ENCODE measurements at places on chromosomes 11 and 22.
A peak's percentile ranks its signal among the peaks of the same experiment; 100 is the strongest.

DNA sequence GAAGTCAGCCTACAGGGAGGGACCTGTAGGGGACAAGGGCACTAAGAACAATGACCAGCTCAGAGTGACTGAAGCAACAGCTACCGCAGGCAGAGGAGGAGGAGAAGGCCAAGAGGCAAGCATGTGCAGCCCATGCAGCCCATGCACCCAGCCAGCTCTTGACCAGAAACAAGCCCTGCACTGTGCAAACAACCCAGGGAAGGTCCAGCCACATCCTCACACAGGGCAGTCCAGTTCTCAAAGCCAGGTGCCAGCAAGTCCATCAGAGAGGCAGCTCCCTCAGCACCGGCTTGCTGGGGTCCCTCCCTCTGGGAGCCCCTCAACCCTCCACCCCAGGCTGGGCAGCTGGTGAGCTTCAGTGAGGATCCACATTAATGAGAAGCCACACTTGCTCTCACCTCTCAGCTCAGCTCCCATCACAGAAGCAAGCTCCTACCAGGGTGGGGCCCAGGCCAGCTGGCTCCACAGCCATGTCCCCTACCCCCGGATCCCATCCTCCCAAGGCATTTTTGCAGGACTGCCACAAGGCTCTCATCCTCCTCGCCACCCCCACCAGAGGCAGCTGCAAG lies 7.1 kb downstream of the DGCR2 start:
- no peak for DNase-seq

GRCh38 chr22:45218976-45219375 lies 21.7 kb downstream of the KIAA0930 start:
- DNase-seq = no peak

GRCh38 chr11:95542868-95543551 lies 246.6 kb downstream of the FAM76B start:
- DNase-seq = no peak

- no peak for DNase-seq
These were observed 1227.0 kb downstream of the BRD1 start for GRCh38 chr22:48600681-48601080.

GRCh38 chr11:115081972-115082371 lies 403.6 kb downstream of the NXPE2 start:
- DNase-seq = no peak

DNA sequence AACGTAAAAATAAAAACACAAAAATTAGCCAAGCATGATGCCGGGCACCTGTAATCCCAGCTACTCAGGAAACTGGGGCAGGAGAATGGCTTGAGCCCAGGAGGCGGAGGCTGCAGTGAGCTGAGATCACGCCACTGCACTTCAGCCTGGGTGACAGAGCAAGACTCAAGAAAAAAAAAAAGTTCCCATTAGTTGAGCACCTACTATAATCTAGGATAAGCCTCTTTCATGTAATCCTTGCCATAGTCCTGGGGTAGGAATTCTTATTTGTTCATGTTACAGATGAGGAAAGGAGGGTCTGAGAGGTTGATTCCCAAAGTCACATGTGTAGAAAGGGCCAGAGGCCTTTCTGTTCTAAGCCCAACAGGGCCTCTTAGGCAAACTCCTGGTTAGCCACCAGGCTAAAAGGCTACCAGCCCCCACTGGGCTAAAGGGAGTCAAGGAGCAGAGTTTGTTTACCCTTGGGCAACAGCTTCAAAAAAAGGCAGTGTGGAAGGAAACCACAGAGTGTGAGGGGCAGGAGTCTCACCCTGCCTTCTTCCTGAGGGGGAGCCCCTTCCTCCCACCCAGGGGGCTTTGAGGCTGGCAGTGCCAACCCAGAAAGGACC lies 21.6 kb upstream of the CSNK1E start:
- no peak for DNase-seq

GRCh38 chr11:87423161-87423560 lies 385.4 kb downstream of the TMEM135 start:
- DNase-seq = no peak

GRCh38 chr22:26367402-26368245 lies 61.4 kb upstream of the ASPHD2 start:
- peak; percentile 25 for DNase-seq

DNA sequence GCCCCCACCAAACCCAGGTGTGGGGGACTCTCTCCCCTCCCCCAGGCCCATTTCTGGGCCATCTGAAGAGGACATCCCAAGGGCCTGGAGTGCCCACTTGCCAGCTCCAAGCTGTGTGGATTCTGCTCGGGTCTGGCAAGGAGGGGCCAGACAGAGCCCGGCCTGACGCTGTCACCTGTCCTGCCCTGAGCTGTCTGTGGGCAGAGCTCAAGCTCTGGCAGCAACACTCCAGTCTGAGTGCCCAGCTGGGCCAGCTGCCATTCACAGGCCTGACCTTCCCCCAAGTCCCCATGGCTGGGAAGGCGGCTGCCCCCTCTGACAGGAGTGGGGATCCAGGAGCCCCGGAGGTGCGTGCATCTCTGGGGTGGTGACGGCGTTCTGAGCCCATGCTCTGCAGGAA lies 6.2 kb upstream of the PIM3 start:
- DNase-seq = no peak

GRCh38 chr22:16970446-16970845 lies 37.6 kb downstream of the GAB4 start:
- no peak for DNase-seq

GRCh38 chr11:34256626-34257025 lies 101.2 kb downstream of the ABTB2 start:
- DNase-seq = no peak

DNA sequence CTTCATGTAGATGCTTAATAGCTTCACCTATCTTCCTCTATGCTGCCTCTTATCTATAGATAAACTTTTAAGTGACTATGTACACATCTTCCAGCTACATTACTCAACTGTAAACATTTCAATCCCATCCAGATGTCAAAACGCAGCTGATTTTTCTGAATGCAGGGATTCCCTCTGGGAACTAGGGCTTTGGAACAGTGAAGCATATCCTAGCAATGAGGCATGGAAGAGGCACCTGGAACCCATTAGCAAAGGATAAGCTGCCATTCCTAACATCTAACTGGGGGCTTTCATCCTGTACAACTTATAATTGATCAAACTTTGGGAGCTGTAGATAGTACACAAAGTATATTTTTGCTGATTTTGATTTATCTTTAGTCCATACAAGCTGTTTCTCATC lies 40.8 kb upstream of the OPCML start:
- DNase-seq = no peak

GRCh38 chr11:7581021-7581590 lies 67.3 kb downstream of the PPFIBP2 start:
- DNase-seq = no peak

GRCh38 chr11:76747915-76748860 lies 35.0 kb upstream of the TSKU start:
- DNase-seq = no peak

- DNase-seq = no peak
These were observed 70.8 kb upstream of the MYOD1 start for GRCh38 chr11:17648528-17648927.

GRCh38 chr11:119666061-119666460 lies 62.9 kb downstream of the NECTIN1 start:
- no peak for DNase-seq

DNA sequence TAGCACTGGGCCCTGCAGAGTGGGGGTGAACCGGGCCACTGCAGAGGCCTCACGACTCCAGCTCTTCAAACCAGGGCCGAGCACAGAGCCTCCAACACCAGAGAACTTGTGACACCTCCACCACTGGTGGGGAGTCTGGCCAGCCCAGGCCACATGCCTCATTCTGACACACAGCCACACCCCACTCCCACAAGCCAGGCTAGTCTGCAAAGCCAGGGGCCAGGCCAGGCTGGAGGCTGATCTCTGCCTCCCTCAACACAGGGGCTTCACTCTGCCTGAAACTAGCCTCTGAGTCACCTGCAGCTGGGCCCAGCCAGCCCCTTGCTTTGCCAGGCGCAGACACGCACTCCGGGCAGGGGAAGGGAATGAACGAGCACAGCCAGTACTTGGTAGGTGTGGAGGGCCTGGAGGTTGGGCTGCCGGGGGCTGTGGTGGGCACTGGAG lies 102.9 kb downstream of the MED15 start:
- DNase-seq = no peak

- no peak for DNase-seq
These were observed 16.8 kb upstream of the TMEM184B start for GRCh38 chr22:38289583-38290082.

- DNase-seq = no peak
These were observed 75.4 kb downstream of the AASDHPPT start for GRCh38 chr11:106152824-106153223.

- DNase-seq = no peak
These were observed 15.4 kb downstream of the XRCC6 start for GRCh38 chr22:41636467-41636866.

DNA sequence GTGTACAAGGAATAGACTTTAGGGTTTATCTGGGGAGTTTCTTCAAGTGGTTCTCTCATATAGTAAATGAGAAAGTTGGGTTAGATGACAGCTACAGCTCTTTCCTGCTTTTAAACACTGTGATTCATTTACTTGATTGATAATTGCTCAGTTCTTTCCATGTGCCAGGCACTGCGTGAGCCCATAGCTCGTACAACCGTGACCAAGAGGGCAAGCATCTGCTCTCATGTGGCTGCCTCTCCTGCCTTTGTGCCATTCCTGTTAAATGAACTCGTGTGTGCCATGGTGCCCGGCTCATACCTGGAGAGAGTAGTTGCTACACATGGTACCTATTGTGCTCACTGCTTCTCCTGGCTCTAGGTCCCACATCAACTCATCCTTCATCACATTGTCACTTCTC lies 206.3 kb downstream of the SNX19 start:
- no peak for DNase-seq

DNA sequence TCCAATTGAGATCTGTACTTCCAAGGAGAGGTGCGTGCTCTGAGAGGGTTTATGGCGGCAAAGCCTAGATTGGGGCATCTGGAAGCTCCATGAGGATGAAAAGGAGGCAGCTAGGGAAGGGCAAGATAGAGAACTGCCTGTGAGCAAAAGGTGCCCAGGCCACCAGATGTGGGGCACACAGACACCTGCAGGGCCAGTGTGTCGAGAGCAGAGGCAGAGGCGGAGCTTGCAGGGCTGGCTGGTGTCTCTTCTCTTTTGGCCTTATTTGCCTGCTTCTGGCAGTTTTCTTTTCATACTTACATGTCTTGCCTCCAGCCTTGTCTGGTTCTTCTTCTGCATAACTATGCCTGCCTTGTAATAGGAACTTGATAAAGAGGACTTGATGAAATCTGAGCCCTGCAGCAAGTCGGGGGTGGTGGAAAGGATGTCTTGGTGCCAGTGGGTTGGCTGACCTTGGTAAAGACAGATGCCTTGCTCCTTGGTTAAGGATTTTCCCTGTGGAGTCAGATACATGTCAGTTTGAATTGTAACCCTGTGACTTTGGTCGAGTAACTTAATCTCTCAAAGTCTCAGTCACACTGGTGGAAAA lies 680.3 kb downstream of the NTM start:
- DNase-seq = no peak

DNA sequence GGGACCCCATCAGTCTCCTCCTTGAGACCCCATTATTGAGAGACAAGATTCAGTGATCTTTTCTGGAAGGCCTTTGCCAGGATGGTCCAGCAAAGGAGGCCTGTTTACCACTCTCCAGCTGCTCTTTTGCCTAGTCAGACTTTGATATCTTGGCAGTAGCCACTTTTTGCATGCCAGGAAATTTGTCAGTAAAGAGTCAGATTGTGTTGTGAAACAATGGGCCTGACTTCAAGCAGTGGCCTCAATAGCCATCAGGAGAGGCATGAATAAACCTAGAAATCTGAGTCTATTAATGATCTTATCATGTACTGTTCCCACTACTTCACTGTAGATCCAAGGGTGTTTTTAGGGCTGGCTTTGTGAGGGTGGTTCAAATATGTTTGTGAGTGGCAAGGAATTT lies 479.4 kb downstream of the JRKL start:
- DNase-seq = no peak

DNA sequence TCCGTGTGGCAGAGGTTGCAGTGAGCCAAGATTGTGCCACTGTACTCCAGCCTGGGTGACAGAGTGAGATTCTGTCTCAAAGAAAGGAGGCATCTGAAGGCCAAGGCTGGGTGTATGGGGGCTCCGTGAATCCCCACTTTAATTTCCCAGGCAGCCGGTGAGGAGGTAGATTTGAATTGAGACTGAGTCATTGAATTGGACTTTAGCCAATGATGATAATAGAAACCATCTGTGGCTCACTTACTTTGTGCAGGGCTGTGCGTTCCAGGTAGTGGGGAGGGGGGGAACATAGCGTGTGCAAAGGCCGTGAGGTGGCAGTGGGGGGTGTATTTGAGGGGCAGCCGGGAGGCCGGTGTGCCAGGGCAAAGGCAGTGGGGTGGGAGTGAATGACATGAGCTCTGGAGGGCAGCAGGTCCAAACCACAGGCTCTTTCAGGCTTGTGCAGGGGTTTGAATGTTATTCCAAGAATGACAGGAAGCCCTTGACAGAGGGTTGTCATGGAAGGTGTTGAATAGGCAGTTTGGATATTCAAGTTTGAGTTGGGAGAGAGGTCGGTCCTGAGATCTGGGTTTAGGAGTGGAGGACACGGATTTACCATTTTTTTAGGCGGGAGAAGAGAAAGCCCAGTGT lies 6.1 kb downstream of the ARHGAP8 start:
- no peak for DNase-seq

DNA sequence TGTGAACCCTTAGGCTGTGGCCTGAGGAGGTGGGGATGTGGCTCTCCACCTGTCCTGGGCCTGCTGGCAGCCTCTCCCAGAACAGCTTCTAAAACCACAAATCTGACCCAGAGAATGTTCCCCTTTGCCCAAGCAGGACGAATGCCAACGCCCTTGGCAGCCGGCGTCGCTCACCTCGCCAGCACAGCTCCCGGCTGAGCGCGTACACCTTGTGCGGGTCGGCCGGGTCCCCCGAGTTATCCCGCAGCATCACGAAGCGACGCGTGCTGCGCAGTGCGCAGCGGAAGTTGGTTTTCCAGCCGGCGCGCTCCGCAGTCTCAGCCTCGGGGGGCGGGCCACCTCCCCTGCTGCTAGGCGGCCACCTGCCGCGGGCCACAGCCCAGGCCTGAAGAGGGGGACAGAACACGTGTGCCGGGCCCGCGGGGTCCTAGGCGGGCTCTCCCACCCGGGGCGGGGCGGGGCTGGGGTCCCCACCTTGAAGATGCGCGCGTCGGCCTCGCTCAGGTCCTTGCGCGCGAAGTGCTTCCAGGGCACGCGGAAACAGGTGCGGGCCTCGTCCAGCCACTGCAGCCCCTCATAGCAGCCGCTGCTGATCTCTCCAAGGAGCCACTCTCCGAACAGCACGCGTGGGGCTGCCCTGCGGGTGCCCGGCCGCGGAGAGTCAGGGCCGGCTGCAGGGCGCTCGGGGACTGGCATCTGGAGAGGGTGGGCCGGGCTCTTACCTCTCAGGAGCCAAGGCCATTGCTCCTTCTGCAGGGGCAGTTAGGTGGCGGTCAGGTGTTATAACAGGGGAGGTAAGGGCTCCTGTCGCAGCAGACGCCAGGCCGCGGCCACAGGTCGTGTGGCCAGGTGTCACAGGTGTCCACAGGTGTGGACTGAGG lies 887 bp downstream of the IRF7 start:
- DNase-seq = no peak

GRCh38 chr11:134734894-134735293 lies 322.9 kb upstream of the B3GAT1 start:
- DNase-seq = peak; percentile 39

GRCh38 chr22:42919199-42919598 lies 62.1 kb upstream of the ARFGAP3 start:
- DNase-seq = no peak

- DNase-seq = no peak
These were observed 545 bp downstream of the FEN1 start for GRCh38 chr11:61793083-61793828.
